Cerebellum (tissue), 4 donors: ENCODE measurements at places on chromosomes 16 and 17.

- DNase-seq: peak; percentile 20
Measured at GRCh38 chr16:4089251-4089810, 26.9 kb downstream of the ADCY9 start.

GRCh38 chr17:31048780-31049179 lies 46.0 kb upstream of the NF1 start:
- no peak for DNase-seq

DNA sequence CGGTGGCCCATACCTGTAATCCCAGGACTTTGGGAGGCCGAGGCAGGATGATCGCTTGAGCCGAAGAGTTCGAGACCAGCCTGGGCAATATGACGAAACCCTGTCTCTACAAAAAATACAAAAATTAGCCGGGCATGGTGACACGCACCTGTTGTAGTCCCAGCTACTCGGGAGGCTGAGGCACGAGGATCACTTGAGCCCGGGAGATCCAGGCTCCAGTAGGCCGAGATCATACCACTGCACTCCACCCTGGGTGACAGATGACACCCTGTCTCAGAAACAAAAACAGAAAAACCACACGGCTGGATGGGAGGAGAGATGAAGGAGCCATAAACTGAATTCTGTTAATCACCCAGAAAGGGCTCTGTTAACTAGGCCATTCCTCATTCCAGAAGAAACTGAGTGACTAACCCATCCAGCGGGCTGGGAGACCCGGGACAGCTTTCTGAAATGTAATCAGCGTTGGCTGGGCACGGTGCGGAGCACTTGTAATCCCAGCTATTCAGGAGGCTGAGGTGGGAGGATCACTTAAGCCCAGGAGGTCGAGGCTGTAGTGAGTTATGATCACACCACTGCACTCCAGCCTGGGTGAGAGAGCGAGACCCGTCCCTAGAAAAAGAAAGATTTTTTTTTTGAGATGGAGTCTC lies 641 bp upstream of the NT5C3B start:
- DNase-seq: no peak

- peak; percentile 98 for DNase-seq
Measured at GRCh38 chr16:89052890-89053724, 40.5 kb upstream of the ACSF3 start.

DNA sequence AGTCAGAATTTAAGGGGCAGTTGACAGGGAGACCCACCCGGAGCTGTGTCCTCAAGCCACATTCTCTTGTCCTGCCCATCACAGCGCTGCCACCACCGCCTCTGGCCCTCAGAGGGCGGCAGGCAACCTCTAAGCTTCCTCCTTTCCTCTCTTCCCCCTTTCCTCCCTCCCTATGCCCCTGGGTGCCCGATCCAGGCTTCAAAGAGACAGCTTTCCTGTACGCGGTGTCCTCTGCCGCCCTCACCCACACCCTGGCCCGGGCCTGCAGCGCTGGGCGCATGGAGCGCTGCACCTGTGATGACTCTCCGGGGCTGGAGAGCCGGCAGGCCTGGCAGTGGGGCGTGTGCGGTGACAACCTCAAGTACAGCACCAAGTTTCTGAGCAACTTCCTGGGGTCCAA lies 23.5 kb downstream of the WNT9B start:
- DNase-seq: no peak
